ENCODE measurements at places on chromosomes 2 and 18.

GRCh38 chr2:36380624-36381481 is 25.3 kb downstream of the CRIM1 start:
- no peak for DNase-seq

DNA sequence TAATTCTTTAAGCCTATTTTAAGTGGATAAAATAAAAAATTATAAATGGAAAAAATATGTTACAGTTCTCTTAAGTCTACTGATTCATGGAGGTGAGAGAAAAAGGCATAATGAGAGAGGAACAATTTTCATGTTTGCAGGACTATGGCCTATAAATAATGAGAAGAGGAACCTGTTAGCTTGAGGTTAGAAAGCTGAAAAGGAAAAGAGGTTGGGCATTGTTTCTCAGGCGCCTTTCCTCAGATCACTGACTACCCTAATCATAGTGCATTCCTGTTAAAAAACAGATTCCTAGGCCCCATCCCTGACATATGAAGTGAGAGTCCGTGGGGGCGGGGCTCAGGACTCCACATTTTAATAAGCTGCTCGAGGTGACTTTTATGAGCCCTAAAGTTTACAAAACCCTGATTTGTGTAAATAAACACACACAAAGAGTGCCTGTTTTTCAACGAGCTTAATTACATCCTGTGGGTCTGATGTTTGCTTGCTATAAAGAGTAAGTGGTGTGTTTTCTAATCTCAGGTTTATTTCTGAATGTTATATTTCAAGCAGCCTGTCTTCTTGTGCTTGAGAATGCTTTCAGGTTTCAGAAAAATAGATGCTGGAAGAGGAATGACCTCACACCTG is 335.5 kb downstream of the CLIP4 start:
- DNase-seq, result no peak

DNA sequence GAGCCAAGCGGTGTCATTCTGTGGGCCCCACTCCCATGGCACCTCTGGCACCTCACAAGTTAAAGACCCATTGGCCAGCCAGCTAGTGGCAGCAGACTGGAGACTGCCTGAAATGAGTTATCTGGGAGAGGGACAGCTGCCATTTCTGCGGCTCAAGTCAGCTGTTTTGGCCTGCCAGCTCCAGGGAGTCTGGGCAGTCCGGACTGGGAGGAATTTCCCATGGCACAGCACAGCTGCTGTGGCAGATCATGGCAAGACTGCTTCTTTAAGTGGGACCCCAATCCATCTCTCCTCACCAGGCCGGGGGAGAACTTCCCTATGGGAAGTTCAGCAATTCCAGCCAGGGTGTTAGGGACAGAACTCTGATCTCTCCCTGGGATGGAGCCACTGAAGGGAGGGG is 2187.6 kb upstream of the CELF4 start:
- DNase-seq, result no peak

DNA sequence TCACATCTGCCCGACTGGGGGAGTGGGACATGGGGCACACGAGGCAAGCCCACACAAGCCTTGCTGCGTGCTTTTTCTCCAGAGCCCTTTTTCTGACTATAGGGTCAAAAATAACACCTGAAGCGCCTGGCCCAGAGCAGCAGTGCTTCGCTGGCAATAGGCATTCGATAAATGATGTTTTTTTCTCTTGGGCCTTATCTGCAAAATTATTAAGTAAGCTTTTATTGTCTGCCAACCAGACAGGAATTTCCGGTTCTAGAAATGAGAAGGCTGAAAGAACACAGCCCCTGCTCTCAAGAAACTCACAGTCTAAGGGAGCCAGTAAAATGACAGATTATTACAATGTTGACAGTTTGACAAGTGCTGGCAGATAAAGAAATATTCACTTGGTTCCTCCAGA is 2.7 kb upstream of the TMBIM1 start:
- no peak for DNase-seq

GRCh38 chr2:158273791-158274190 is 172.1 kb downstream of the UPP2 start:
- no peak for DNase-seq

- DNase-seq, result no peak
Observed at GRCh38 chr2:36290306-36290856, 65.2 kb upstream of the CRIM1 start.

All from D721Med (cell line).